ENCODE measurements at places on chromosomes 3 and 15.

- DNase-seq: no peak
- no peak overlapping the region for H3K4me3 ChIP-seq
- H3K27me3 ChIP-seq: no peaks in the 10 kb centered on the region
- peaks cover 7% of the 10 kb centered on the region for H3K36me3 ChIP-seq
- H3K27ac ChIP-seq: no peak overlapping the region
- peaks cover 2% of the 10 kb centered on the region for H3K4me1 ChIP-seq
Observed at GRCh38 chr3:57031631-57032541, 28.6 kb upstream of the SPATA12 start.

DNA sequence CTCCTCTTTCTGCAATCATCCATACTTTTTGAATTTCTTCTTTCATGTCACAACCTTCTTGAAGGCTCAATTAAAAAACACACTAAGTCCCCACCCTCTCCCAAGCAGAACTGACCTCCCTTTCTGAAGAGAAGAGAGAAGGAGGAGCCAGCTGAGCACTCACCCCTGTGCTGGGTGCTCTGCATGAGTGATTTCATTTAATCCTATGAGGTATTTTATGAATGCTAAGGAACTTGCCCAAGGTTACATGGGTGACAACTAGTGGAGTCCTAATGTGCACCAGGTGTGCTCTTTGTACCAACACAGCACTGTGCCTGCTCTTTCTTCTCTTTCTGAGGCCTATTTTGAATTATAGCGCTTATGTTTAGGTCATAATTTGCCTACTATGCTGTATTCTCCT is 135.6 kb downstream of the DUT start:
- DNase-seq: no peak
- H3K36me3 ChIP-seq: peaks cover 72% of the 10 kb centered on the region
- no peak overlapping the region for H3K4me3 ChIP-seq
- no peak overlapping the region for H3K27ac ChIP-seq

DNA sequence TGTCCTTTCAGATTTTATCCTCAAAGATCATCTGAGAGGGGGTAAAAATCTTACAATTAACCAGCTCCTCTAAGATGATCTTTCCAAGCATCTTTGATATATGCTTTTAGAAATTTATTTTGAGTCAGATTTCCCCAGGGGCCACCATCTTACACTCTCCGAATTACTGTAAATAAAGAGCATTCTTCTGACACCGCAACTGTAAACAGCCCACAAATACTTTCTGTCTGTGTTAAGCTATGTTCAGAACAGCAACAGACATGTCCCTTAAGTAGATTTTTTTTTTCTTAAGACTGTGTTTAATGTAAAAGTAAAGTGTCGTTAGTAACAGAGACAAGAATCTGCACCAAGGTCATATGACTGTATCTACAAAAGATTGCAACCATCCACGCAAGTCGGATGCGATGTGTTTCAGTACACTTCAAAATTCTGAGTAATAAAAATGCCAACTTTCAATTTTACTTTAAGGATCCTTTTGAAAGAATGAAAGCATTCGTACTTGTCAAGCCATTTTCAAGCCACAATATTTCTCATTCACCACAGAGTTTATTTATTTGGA is 159.0 kb upstream of the KCNH8 start:
- H3K27ac ChIP-seq: no peak overlapping the region
- no peaks in the 10 kb centered on the region for H3K4me1 ChIP-seq
- no peak overlapping the region for H3K4me3 ChIP-seq
- no peaks in the 10 kb centered on the region for H3K27me3 ChIP-seq
- no peaks in the 10 kb centered on the region for H3K36me3 ChIP-seq

DNA sequence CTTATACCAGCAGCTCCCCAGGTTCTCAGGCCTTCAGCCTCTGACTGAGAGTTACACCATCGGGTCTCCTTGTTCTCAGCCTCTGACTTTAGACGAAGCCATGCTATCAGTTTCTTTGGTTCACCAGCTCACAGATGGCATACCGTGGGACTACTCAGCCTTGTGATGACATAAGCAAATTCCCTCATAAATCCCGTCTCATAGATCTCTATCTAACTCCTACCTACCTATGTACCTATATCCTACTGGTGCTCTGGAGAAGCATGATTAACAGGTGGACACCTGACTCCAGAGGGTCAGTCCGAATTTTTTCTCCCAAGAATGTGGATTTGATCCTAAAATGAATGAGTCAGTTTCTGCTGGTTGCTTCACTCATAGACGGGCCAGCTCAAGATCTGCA is 59.1 kb upstream of the CDV3 start:
- no peak overlapping the region for H3K27ac ChIP-seq
- DNase-seq: no peak
- H3K4me3 ChIP-seq: no peak overlapping the region

DNA sequence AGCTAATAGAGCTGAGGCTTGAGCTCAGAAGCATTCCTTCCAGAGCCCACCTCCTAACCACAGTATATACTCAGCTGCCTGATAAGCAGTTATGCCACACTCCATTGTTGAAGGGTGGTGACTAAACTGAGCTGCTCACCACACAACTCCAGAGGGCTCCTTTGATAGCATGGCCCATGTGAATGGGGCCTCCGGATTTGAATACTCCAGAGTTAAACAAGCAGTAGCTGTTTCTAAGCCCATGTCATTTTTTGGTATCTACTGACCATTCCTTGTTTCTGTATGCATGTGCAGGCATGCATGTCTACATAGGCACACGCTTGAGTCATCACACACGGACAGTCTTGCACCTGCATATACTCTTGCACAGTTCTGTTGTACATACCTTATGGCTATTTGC is 28.9 kb downstream of the IGSF10 start:
- H3K4me1 ChIP-seq: no peaks in the 10 kb centered on the region
- H3K36me3 ChIP-seq: no peaks in the 10 kb centered on the region
- no peaks in the 10 kb centered on the region for H3K27me3 ChIP-seq
- no peak overlapping the region for H3K27ac ChIP-seq

DNA sequence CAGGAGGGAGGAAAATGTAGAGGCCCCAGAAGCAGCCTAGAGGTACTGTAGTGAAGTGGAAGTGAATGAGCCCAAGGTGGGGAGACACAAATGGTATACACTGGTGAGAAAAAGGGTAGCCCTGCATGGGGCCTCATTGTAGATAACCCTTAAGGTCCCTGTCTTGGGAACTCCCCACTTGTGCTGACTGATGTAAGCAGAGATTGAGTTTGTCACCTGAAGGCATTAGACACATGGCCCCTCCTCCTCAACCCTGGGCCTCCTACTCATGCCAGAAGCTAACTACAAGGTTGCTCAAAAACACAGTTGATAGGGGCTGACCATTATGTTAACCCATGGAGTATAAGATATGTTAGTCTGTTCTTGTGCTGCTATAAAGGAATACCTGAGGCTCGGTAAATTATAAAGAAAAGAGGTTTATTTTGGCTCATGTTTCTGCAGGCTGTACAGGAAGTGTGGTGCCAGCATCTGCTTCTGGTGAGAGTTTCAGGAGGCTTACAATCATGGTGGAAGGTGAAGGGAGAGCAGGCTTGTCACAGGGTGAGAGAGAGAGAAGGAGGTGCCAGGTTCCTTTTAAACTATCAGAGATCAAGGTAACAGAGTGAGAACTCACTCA is 84.6 kb upstream of the RNU6-1 start:
- H3K36me3 ChIP-seq: no peaks in the 10 kb centered on the region
- H3K4me3 ChIP-seq: no peak overlapping the region
- H3K4me1 ChIP-seq: peaks cover 30% of the 10 kb centered on the region
- no peaks in the 10 kb centered on the region for H3K27me3 ChIP-seq

DNA sequence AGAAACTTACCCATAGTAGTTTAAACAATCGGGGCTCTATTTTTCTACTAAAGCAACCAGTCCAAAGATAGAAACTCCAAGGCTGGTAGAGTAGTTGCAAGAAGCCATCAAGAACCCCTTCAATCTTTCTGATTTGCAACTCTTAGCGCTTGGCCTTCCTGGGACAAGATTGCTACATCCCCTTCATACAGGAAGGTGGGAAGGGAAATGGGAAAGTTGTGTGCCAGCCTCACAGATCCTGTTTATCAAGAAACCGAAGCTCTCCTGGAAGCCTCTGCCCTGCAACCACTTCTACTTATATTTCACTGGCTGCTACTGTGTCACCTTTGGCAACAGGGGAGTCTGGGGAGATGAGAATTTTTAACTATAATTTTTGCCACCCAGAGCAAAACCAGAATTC is 46.2 kb downstream of the OSBPL10 start:
- no peak overlapping the region for H3K27ac ChIP-seq
- no peaks in the 10 kb centered on the region for H3K36me3 ChIP-seq

DNA sequence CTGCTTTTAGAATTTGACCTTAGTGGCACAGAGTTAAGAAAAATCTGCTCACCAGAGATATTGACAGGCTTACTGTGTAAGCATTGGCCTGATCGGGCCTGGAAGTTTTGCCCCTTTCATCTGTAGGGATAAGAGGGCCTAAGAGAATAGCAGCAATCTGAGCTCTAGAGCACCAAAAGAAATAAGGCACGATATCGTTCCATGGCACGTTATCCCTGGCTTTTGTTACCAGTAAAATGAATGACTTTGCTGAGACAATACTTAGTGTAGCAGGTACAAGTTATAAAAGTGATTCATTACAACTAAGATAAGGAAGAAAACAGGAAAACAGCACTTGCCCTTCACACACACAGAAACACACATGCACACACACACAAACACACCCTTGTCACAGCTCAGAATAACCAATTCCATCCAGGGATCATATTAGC is 5.0 kb downstream of the THBS1 start:
- no peak for DNase-seq
- peak overlapping the region; percentile 93 for H3K27ac ChIP-seq
- H3K36me3 ChIP-seq: peaks cover 89% of the 10 kb centered on the region
- peak overlapping the region; percentile 90 for H3K4me3 ChIP-seq
- H3K4me1 ChIP-seq: peaks cover 96% of the 10 kb centered on the region

DNA sequence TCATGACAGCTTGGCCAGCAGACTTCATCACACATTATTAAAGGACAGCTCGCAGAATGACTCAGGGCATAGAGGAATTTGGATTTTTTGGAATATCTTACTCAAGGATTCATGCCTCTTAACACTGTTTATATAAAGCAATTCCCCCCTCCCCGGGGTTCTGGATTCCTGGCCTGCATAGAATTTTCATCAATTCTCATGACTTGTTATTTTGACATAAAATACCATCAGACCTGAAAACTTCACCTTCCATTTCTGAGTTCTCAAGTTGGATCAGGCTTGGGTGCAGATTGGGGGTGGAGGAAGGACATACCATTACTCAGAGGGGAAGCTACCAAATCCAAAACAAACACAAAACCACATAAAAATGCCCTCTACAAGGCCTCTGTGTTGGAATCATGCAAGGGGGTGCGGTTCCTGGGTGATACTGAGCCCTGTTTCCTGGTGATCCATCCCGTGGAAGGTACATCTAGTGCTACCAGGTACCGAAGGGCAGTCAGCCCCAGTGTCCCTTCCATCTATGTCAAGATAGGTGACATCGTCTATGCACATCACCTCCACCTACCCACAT is 95.3 kb downstream of the DAPK2 start:
- H3K27ac ChIP-seq: no peak overlapping the region
- no peaks in the 10 kb centered on the region for H3K36me3 ChIP-seq
- peaks cover 6% of the 10 kb centered on the region for H3K4me1 ChIP-seq
- no peak overlapping the region for H3K4me3 ChIP-seq

GRCh38 chr3:73597476-73597875 is 27.3 kb downstream of the PDZRN3 start:
- no peak overlapping the region for H3K4me3 ChIP-seq
- peaks cover 55% of the 10 kb centered on the region for H3K4me1 ChIP-seq
- H3K27ac ChIP-seq: peak overlapping the region; percentile 95

DNA sequence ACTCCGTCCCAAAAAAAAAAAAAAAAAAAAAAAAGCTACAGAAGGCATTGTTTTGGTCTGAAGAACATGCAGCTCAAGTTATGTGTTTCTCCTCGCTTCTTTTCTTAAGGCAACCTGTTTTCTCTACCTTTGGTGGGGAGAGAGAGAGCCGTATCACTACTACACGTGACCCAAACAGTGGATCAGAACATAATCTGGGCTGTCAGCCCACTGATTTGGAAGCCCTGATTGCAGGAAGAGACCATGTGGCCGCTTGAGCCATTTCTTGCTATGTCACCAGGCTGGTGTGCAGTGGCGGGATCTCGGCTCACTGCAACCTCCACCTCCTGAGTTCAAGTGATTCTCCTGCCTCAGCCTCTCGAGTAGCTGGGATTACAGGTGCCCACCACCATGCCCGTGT is 69.8 kb downstream of the ABTB1 start:
- peak overlapping the region; percentile 77 for H3K27ac ChIP-seq
- H3K36me3 ChIP-seq: no peaks in the 10 kb centered on the region
- H3K4me3 ChIP-seq: no peak overlapping the region

- no peak for DNase-seq
- H3K27me3 ChIP-seq: no peaks in the 10 kb centered on the region
- H3K36me3 ChIP-seq: no peaks in the 10 kb centered on the region
- peaks cover 29% of the 10 kb centered on the region for H3K4me1 ChIP-seq
Observed at GRCh38 chr3:183098536-183099025, 715 bp downstream of the MCCC1 start.

DNA sequence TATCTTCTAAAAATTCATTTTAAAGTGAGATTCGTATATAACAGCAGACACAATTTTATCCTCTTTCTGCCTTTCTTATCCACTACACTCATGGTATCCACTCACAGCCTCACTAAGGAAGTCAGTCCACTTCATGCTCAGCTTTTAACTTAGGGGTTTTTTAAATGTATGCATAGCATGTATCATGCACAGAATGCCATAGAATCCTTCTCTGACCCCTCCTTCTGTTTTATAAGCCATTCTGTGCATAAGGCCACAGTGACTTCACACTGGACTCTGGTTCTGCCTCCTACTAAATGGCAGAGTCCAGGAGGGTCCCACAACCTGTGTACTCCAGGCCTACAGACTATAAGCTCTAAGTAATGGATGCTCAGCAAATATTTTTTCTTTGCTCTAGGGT is 129.2 kb downstream of the ATG7 start:
- no peak for DNase-seq
- H3K4me3 ChIP-seq: no peak overlapping the region
- no peaks in the 10 kb centered on the region for H3K4me1 ChIP-seq
- H3K27me3 ChIP-seq: no peaks in the 10 kb centered on the region
- H3K27ac ChIP-seq: no peak overlapping the region
- no peaks in the 10 kb centered on the region for H3K36me3 ChIP-seq

- no peaks in the 10 kb centered on the region for H3K36me3 ChIP-seq
- DNase-seq: no peak
- peaks cover 53% of the 10 kb centered on the region for H3K4me1 ChIP-seq
- H3K27me3 ChIP-seq: no peaks in the 10 kb centered on the region
Observed at GRCh38 chr15:67152429-67152828, 87.0 kb downstream of the SMAD3 start.

All from esophagus muscularis mucosa (tissue), 4 donors.